NCI-H2081 treated with DMSO at 0.1 percent for 48 hours (cell line): ENCODE measurements at places on chromosomes 5 and 9.
A peak's percentile ranks its signal among the peaks of the same experiment; 100 is the strongest.

GRCh38 chr5:72034770-72035169 lies 72.5 kb upstream of the MAP1B start:
- DNase-seq: no peak

DNA sequence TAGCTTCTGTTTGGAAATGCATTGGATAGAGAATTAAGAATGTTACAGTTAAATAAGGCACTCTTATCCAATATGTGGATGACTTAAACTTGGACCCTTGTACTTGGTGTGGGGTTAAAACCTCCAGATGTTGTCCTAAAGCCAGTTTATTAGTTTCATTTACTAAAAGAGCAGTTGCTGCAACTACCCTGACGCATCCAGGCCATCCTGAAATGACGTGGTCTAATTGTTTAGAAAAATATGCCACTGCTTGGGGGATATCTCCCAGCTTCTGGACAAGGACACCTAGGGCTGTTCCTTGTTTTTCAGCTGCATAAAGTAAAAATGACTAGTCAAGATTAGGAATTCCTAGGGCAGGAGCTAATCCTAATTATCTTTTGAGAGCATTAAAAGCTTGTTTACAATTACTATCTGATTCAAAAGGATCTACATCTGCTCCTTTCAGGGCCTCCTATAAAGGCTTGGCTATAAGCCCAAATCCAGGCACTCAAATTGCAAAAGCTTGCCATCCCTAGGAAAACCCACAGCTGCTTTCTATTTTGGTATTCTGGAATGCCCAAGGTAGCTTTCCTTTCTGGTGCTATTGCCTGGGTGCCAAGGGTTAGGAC lies 45.7 kb upstream of the SLCO4C1 start:
- no peak for DNase-seq

DNA sequence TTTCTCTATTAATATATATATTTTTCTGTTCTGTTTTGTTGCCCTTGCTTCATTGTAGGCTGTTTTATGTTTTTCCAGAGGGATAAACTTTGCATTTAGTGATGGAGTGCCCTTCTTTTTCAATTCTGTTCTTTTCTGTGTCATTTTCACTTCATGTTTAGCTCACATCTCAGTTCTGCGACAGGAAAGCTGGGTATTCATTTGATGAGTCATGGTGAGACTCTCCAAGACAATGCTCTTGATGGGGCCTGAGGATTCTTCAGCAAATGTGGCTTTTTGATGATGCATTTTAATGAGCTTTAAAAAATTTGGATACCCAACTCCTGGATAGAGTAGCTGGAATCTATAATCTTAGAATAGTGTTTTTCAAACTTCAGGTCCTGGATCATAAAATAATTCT lies 56.5 kb upstream of the SPATA31D4 start:
- DNase-seq: no peak

DNA sequence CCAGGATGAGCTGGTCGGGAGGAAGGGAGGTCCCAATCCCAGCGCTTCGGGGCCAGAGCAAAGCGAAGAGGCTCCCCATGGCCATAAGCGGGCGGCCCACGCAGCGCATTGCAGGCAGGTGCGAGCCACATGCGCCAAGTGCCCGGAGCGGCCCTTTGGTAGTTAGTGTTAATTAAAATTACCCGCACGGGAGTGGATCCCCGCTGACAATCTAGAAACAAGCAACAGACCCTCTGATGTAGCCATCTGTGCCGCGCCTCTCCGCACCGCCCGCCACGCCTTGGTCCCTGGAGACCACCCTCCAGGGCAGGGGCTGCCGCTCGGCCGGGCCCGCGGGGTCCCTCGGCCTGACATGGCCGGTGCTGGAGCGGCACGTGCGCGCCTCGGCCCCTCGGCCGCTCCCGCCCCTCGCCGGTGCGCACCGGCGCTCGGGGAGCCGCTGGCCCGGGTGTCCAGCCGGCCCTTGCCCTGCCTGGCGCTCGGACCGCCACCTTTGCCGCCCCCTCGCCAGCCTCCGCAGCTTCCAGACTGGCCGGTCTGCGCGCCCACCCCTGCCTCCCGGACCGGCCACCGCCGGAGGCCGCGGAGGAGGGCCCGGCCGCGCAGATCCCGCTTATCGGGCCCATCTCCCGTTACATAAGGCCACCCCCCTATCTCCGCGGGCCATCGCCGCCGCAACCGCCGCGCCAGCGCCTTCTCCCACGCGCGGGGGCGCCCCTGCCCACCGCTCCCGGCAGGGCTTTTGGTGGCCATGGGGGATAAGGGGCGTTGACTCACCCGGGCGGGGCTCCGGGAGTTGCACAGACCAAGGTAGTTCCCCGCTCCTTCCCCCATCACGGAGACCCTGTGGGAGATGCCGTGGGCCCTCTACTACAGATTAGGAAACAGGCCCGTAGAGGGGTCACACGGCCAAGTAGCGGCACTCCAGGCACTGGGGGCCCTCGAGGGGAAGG lies 1.9 kb upstream of the IL13 start:
- DNase-seq: no peak

- no peak for DNase-seq
Observed at GRCh38 chr9:36960575-36960955, 73.5 kb downstream of the PAX5 start.

DNA sequence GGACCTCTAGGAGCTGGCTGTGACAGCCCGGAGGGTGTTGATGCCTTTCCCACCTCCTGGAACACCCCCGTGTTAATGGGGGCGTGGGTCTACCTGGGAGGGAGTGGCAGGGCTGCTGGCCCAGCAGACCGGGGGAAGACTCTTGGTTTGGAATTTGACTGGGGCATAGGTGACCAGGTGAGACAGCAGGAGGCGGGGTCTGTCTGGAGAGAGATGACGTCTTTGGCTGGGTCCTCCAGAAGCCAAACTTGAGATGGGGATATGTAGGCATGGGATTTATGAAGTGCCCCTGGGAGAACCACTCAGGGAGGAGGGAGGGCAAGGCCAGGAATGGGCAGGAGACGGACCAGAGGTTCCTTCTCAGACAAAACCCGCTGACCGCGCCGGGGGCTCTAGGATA lies 42.6 kb downstream of the NEK6 start:
- no peak for DNase-seq

- DNase-seq: no peak
Observed at GRCh38 chr9:126009047-126009446, 261.9 kb downstream of the PBX3 start.

GRCh38 chr9:91502913-91503672 lies 79.5 kb upstream of the NFIL3 start:
- no peak for DNase-seq

DNA sequence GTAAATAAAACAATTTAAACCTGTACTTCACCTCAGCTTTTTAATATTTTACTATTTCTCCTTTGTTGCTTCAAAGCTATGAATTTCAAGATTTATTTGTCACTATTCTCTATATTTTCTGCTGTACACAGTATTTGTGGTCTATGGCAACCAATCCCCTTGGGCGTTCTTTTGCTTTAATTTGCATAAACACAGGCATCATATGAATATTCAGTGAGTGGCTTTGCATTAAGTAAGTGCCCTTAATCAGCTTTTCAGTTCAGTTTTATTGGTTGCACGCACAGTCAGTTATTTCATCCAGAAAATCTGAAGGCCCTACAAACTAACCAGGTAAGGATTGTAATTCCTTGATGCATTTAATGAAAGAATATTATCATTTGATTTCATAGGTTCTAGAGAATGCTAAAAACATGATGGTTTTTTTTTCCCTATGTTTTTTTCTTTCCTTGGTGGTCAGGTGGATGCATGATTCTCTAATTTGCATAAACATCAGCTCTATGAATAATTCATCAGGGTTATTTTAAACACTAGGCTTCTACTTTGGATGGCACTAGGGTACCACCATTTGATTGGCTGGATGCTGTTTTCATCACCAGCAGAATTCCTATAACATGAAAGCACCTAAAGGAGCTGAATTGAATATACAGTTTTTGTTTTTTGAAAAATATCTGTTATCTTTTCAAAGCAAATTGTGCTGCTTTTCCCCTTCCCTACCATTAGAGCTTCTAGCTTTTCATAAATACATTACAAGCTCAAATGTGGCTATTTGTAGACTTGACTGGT lies 249.2 kb upstream of the CCNH start:
- DNase-seq: no peak

DNA sequence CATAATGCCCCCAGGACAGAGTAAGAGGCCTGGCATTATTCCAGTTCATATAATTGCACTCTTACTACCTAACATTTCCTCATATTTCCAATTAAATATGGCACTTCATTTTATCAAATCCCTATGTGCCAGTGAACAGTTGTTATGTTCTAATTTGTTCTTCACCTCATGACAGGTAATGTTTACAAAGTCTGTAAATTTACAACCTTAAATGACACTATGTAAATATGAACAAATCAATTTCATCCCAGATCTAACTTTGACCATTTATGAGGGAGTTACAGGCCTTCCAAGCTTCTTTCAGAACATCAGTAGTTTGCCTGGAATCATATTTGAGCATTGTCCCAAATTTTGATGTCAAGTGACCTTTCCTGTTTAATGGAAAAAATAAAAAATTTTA lies 592.6 kb upstream of the CDH6 start:
- peak; percentile 44 for DNase-seq

- DNase-seq: no peak
Observed at GRCh38 chr9:78866207-78867132, 569.5 kb downstream of the PSAT1 start.

DNA sequence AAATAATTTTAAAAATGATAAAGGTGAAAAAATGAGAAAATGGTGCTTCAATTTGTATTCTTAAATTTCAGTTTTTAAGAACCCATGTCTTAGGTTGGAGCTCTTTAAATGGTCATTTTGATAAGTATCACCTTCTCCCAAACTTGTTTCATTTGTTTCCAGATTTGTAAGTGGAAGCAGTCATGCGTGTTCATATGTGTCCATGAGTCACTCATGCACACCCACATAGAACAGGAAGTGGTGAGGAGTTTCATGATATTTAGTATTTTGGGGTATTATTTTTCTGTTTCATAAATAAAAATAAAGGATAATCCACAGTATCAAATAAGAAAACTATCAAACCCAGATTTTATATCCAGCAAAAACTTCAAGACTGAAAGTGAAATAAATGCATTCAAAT lies 570.4 kb upstream of the ST8SIA4 start:
- no peak for DNase-seq

GRCh38 chr5:82793808-82794419 lies 283.3 kb downstream of the TMEM167A start:
- no peak for DNase-seq

- no peak for DNase-seq
Observed at GRCh38 chr9:4689687-4690104, 10.3 kb downstream of the CDC37L1 start.

- peak; percentile 84 for DNase-seq
Observed at GRCh38 chr5:22780756-22781155, 72.4 kb downstream of the CDH12 start.

DNA sequence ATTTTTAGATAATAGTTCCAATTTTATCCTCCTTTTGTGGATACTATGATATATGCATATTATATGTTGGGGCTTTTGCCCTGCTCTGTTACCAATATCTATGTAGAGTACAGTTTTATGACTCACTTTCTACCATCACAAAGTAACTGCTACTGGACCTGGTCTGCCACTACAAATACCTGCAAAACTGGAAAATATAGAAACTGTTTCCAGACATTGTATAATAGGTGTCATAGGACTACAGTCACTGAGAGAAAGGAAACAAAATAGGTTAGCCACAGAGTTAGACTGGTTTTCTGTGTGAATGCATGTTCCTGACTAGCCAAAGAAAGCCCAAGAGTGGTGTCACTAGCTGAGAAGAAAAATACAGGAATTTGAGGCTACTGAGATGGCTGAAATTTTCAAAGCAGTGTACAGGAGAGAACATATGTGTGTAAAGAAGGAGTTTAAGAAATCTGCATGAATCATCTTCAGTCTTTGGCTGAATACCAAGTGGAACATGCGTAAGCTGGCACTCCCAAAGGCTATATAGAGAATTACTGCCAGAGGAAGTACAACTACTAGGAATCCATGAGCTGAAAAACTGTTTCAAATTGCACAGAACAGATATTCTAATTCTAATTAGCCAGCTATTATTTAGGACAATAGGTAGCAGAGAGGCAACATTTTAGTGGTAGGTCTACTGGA lies 29.0 kb upstream of the FAM174A start:
- no peak for DNase-seq

GRCh38 chr5:32583582-32584232 lies 1.6 kb upstream of the SUB1 start:
- DNase-seq: no peak

GRCh38 chr5:36653044-36653705 lies 46.8 kb downstream of the SLC1A3 start:
- DNase-seq: no peak

GRCh38 chr9:93818827-93819472 lies 136.2 kb downstream of the BARX1 start:
- no peak for DNase-seq

DNA sequence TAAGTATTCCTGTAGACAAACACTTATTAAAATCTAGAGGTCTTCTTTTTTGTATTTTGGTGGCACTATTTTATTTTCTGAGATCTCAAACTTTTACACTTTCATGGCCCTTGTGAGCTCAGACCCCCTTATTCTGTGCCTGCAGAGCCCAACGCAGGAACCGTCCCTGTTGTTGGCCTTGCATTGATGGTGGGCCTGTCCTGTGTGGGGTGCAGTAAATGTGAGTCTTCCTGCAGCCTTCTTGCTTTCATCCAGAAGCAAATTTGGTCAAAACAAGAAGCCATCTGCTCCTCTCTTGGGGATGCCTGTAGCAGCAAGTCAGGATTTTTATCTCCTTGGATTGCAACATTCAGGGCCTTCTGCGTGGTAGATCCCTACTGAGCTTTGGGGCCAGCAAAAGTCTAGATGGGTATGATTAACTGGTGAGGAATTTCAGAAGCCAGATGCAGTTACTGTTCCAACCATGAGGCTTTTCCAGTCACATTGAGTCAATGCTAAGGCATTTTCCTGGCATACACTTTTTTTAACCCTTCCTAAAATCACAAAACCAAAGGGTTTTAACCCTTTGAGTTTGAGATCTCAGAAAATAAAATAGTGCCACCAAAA lies 31.7 kb downstream of the BASP1 start:
- no peak for DNase-seq

- no peak for DNase-seq
Observed at GRCh38 chr9:132116583-132116982, 36.9 kb upstream of the MED27 start.

GRCh38 chr5:75574791-75575190 lies 36.5 kb upstream of the ANKDD1B start:
- no peak for DNase-seq

GRCh38 chr9:26054600-26055520 lies 376.6 kb upstream of the TUSC1 start:
- no peak for DNase-seq

GRCh38 chr5:139658501-139658927 lies 10.4 kb downstream of the CXXC5 start:
- no peak for DNase-seq

DNA sequence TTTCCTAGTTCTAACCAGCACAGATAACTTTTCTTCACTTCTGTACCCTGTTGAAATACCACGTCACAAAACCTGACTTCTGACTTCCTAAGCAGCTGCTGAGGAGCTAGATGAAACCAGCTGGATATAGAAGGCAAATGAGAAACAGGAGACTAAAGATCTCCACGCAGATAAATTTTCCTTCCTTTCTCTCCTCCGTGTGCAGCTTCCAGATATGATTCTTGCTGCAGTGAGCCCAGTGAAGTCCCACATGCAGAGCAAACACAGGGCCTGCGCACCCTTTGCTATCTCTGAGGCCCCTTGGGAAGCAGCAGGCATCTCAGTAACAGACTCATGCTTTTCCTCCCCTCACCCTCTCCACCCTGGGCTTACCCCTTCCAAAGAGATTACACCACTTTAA lies 1638.3 kb downstream of the MAT2B start:
- DNase-seq: no peak
